Uterus (tissue), 4 donors: ENCODE measurements at places on chromosomes 7 and 10. TPM values are rescaled to one million over a fixed set of nuclear protein-coding genes. Genes with fewer than 3 reads are reported as not detected.

GRCh38 chr7:69959789-69960499 is 361.7 kb downstream of the AUTS2 start:
- DNase-seq = no peak

DNA sequence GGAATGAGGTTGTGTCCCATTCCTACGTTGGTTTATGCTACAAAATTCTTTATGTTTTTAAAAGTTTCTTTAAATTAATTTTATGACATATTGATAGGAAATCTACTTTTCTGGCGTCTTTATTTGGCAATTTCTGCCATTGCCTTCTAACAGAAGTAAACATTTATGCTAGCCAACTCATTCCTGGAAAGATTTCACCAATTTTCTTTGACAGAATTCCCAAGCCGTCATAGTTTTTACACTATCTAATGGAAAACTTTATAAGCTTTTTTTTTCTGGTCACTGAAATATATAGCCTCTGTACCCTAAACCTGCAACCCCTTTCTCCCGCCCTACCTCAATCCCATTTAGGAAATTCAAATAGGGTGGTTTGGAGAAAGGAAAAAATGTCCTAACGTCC is 6.1 kb upstream of the TCAF1 start:
- DNase-seq = no peak

- DNase-seq = no peak
Observed at GRCh38 chr7:111089822-111090426, 1.0 kb upstream of the LRRN3 start.

DNA sequence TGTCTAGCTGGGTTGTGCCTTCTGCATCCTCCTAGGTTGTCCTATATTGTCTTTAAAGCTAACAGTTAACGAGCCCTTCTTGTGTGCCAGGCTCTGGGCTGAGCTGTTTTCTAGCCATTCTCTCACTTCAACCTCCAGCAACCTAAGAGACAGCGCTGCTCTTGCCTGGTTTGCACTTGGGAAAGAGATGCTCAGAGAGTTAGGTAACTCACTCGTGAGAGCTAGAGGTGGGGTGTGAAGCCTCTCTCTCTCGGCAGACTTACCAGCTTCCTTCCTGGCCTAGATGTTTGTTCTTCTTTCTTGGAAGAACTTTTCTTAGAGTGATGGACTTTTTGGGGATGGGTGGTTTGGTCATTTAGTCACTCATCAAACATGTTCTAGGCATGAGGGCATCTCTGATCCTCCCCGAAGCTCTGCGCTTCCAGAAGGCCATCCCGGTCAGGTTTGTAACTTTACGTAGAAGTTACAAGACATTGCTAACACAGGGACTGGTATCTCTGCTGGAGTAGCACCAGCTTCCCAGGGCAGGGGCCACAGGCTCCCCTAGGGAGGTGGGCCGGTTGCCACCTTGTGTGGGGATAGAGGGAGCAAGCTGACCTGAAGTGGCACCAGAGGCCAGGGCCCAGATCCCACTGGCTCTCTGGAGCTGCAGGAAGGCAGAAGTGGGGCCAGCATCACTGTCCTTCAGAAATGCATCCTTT is 14.3 kb downstream of the TSPAN15 start:
- DNase-seq = no peak

DNA sequence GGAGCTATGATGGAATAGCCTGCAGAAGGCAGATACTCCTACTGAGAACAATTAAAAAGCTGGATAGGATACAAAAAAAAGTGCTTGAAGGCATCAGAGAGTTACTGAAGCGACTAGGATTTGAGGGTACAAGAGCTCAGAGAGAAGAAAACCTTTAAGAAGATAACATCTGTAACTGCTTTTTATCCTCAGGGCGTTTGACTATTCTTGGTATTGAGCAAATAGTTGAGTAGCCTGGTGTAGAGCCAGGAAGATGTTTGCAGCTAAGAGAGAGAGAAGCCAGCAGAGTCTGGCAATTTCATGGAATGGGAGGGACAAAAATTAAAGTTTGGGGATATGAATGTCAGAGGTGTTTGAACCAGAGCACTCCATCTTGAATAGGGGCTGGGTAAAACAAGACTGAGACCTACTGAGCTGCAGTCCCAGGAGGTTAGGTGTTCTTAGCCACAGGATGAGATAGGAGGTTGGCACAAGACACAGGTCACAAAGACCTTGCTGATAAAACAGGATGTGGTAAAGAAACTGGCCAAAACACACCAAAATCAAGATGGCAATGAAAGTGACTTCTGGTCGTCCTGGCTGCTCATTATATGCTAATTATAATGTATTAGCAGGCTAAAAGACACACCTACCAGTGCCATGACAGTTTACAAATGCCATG is 428.8 kb downstream of the SH2D4B start:
- no peak for DNase-seq

GRCh38 chr7:96238474-96238873 is 83.4 kb downstream of the SLC25A13 start:
- no peak for DNase-seq

- DNase-seq = no peak
Observed at GRCh38 chr10:101063548-101064414, 2.0 kb downstream of the KAZALD1 start.

- no peak for DNase-seq
Observed at GRCh38 chr7:87337331-87337730, 8.1 kb upstream of the CROT start.

- no peak for DNase-seq
Observed at GRCh38 chr7:99340659-99341058, 15.0 kb downstream of the ARPC1A start.

GRCh38 chr7:76507723-76508406 is 2.5 kb upstream of the UPK3B start:
- no peak for DNase-seq

- no peak for DNase-seq
Observed at GRCh38 chr10:86087716-86088115, 278.9 kb downstream of the GRID1 start.

DNA sequence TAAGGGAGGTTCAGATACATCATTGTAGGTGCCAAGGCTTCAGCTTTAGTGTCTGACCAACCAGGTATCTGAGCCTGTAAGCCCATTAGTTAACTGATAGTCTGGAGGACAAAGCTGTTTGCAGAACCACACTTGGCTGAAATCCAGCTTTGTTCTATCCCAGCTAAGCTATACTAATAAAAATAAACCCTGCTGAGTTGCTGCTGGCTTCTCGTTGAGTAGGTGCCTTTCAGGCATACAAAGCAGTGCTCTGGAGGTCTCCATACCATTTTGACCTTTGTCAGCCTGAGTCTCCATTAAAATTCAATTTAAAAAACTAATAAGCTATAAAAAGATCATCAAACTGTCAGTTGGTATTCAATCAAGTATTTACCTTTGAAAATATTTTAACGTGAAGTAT is 22.0 kb downstream of the CDCA7L start:
- no peak for DNase-seq

DNA sequence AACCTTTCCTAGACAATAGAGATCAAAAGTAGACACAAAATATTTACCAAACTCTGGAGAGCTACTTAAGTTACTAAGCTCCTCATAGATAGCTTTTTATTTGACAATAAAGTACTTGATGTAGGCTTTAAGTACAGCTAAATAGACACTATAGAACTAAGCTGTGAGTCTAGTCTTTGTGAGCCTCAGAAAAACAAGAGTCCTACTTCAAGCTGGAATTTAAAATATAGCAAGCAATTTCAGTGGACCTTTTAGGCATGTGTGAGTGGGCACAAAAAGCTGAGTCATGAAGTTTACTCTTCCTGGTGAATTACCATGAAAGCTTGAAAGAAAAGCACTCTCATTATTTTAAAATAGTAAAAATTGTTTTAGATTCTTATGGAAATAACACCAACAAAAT is 76.1 kb downstream of the ADD3 start:
- DNase-seq = no peak

The NCF1 gene
- total RNA-seq = 1.1 TPM

DNA sequence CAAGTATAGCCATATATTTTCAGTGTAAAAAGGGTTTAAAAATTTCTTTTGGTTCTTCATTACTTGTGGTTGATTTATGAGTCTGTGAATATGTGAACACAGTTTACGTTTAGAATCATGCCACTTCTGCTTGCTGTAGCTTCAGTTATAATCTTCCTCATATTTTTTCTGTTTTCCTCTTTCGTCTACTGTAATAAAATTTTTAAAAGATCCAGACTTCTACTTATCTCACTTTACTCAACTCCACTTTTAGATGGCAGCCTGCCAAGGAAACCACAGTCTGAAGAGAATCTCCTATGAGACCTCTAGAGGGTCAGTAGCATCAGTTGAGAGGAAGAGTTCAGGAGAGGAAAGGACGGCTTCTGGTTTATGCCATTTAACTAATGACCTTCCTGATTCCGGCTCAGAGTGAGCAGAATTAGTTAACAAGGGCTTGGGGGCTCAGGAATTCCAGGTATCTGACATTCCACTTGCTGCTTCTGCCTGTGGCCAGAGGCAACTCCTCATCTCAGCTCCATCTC is 21.4 kb downstream of the CREB5 start:
- peak; percentile 50 for DNase-seq

DNA sequence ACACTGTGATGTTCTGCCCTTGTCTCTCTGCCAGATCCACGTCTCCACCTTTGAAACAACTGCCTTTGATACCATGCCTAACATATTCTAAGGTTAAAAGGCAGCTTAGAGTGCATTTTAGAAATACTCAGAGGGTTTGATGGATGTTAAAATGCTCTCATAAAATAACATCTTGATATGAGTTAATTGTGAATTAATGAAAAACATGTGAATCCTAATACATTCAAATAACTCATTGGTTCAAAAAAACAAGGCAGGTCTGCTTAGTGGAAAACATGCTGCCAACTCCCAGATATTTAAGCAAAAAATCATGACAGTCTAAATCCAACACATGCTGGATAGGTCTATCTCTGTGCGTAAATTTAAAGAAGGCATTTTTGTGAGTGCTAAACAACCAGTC is 291.8 kb downstream of the AHR start:
- DNase-seq = no peak

The TRIP6 gene
- total RNA-seq = 49.4 TPM

DNA sequence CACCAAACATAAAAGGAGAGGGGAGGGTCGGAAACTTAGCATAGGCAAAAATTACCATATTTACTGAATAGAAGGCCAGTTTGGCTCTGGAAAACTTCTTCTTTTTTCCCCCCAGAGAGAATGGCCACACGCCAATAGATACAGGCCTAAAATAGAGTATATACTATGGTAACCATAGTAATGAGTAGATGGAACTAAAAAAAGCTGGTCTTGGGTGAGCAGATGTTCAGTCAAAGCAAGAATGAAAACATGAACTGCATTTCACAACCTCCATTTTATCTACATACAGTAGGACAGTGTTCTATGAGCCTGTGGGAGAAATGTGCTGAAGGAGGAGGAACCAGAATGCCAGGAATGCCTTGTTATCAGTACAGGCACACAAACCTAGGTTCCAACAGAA is 141.7 kb upstream of the SEMA3A start:
- DNase-seq = no peak

DNA sequence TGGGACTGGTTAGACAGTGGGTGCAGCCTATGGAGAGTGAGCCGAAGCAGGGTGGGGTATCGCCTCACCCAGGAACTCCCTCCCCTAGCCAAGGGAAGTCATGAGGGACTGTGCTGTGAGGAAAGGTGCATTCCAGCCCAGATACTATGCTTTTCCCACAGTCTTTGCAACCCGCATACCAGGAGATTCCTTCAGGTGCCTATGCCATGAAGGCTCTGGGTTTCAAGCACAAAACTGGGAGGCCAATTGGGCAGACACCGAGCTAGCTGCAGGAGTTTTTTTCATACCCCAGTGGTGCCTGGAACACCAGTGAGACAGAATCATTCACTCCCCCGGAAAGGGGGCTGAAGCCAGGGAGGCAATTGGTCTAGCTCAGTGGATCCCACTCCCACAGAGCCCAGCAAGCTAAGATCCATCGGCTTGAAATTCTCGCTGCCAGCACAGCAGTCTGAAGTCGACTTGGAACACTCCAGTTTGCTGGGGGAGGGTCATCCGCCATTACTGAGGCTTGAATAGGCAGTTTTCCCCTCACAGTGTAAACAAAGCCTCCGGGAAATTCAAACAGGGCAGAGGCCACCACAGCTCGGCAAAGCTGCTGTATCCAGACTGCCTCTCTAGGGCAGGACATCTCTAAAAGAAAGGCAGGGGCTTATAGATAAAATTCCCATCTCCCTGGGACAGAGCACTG is 141.4 kb downstream of the TFEC start:
- no peak for DNase-seq

DNA sequence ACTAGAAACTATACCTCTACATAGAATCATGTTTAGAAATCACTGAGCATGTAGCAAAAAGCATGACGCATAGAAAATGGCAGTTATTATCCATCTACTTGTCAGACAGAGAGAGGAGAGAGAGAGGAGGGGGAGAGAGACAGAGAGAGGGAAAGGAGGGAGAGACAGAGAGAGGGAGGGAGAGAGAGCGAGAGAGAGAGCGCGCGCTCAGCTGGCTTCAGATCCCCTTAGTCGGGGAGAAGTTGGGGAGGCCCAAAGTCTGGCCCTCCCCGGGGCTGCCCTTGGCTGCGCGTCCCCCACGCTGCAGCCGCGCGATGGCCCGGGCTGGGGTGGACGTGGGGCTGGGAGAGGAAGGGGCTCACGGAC is 37.0 kb downstream of the CNPY1 start:
- no peak for DNase-seq

The CRCP gene
- total RNA-seq = 8.5 TPM

DNA sequence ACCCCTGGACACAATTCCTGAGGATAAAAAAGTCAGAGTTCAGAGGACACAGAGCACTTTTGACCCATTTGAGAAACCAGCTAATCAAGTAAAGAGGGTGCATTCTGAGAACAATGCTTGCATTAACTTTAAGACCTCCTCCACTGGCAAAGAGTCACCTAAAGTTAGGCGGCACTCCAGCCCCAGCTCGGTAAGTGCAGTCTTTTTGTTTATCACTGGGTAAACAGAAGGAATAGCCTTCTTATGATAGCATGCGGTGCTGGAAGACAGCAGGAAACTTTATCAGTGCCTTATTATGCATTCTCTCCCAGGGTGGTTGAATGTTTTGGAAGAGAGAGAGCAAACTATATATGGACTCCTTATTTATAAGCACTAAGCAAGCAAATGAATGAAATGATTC is 130.5 kb downstream of the CDK14 start:
- DNase-seq = no peak

- DNase-seq = no peak
Observed at GRCh38 chr10:110138197-110138812, 69.1 kb upstream of the MXI1 start.

The PTN gene
- 30.9 TPM for total RNA-seq

DNA sequence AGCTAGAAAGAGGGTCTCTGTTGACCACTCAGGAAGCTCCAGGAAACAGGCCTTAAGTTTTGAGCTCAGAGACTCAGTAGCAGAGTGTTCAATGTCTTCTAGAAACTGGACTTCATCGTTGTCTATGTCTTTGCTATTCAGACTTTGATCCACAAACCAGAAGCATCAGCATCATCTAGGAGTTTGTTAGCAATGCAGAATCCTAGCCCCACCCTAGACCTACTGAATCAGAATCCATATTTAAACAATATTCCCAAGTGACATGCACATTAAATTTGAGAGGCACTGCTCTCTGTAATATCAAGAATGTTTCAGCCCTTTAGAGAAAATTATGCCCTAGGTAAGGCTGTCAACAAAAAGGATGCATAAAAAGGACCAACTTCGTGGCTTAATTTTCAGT is 12.9 kb upstream of the OGDHL start:
- DNase-seq = no peak
